GM19239 (cell line): ENCODE measurements at places on chromosomes 7 and 10.

DNA sequence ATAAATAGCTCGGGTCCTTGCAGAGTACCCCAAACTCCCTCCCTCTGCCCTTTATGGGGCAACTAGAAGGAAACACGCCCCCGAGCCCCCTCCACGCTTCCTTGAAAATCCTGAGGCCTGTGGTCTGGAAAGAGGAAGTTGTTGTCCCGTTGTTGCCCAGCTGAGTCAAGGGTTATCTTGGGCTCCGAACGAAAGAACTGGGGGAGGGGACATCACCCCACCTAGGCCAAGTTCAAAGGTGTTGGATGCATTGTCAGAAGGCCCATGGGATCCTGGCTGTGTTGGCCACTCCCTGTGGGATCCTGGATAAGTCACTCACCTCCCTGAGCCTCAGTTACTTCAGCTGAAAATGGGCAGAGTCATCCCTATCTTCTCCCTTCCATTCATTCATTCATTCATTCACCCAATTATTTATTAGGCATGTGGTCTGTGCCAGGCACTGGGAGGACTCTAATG is at the start of gene CCL24:
Gene CCL24, minus strand, starts transcription at position 26 of the 456 bp plus-strand sequence. CDS start 91 bp downstream, outside the sequence.
- no peak for DNase-seq

DNA sequence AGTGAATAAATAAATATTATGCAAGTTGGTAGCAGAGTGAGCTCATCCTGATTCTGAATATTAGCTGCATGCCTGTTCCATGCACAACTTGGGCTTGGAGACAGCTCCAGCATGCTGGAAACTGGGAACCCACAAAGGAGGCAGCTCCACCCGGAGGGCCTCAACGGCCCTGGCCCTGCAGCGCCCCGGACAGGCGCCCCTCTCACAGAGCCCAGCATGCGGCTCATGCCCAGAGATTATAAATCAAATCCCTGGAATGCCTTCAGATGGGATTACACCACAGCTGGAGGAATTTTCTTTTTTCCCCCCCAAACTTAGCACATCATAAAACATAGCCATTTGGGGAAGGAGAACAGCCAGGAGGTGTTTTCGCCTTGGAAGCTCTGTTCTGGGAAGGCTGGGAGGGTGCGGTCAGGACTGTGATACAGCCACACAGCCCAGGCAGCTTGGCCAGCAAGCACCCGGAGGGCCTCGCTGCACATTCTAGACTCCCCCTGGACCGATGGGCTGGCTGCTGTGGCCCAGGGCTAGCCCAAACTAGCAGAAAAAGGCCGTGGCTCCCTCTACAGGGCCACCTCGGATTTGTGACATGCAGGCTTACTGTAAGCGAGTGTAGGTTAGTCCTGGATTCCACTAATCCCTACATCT is 102.4 kb downstream of the PTPN20 start:
- DNase-seq = no peak

- DNase-seq = no peak
Measured at GRCh38 chr7:106731646-106732444, 70.9 kb upstream of the CCDC71L start.

DNA sequence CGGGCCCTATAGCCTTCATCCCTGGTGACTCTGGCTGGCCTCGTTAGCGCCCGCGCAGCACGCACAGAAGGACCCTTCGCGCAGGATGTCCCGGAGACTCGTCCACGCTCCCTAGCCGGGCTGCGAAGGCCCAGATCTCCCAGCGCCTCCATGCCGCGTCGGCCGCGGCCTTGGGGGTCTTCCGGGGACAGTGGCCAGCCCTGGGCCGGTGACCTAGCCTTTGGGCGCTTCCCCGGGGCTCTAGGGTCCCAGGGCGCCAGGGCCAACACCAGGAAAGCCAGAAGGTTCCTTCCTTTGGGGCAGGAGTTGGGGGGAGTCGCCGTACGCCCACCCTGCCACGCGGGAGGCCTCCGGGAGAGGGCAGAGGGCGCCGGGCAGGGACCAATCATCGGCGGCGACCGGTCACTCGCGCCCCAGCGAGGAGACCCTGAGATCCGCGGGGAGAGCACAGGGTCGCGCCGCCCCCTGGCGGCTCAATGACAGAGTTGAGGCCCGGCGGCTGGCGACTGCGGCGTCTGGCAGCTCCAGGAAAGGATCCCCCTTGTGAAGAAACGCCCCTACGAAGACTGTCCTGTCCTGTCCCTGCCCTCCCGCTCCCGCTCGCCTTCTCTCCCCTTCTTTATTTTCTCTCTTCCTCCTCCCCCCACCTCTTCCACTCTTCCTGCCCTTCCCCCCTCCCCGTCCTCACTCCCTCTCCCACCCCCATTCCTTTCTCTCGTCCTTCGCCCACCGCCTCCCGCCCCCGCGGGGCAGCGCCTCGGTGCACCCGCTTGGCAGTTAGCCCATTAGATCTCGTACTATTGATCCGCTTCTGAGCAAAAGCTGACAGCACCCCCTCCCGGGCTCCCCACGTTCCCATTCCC is 62.3 kb upstream of the LBX1 start:
- DNase-seq = peak; percentile 80

DNA sequence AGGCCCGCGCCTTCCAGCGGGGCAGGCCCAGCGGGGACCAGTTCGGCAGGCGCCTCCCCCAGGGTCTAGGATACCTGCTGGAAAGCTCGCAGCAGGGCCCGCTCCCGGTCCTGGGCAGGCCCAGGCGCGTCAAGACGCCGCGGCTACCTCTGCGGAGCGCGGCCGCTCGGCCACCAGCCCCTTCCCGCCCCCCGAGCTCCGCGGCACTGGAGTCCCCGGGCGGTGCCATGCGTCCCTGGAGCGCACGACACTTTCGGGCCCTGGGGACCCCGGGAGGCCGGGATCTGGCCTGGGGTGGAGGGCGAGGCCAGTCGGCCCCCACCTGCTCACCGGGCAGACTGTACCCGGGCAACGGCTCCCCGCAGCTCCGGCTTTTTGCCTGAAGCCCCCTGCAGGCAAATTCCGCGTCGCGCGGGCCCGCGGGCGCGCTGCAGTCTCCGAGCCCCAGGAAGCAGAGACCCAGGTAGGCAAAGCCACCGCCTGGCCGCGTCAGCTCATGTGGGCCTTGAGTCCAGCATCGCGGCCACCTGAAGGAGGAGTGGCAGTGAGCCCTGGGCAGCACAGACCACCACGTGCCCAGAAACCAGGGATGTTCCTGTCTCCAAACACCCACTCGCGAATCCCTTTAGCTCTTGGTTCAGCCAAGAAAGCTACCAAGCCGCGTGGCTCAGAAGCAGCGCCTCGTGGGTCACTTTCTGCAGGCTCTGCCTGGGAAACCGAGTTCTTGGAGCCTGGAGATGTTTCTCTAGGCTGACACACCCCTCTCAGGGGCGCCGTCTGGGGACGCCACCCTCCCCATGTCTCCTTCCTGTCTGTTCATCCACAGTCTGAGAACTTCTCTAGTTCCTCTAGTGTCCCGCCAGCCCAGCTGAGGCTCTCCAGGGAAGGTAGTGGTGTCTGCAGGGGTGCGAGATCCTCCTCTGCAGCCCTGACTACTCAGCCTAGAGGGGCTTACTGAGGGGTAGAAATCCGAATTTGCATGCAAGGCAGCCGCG is 46.1 kb upstream of the APBB1IP start:
- DNase-seq = no peak

DNA sequence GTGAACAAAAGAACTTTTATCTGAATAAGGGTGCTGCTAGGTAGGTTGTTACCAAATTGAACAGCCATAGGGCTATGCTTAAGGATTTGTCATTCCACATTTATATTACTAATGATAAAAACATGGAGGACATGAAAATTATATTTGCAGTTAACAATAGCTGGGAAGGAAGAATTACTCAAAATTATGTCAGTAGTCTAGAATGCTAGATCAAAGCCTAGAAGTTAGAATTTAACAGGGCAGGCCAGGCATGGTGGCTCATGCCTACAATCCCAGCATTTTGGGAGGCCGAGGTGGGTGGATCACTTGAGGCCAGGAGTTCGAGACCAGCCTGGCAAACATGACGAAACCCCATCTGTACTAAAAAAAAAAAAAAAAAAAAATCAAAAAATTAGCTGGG is 9.4 kb downstream of the STK17A start:
- DNase-seq = no peak

DNA sequence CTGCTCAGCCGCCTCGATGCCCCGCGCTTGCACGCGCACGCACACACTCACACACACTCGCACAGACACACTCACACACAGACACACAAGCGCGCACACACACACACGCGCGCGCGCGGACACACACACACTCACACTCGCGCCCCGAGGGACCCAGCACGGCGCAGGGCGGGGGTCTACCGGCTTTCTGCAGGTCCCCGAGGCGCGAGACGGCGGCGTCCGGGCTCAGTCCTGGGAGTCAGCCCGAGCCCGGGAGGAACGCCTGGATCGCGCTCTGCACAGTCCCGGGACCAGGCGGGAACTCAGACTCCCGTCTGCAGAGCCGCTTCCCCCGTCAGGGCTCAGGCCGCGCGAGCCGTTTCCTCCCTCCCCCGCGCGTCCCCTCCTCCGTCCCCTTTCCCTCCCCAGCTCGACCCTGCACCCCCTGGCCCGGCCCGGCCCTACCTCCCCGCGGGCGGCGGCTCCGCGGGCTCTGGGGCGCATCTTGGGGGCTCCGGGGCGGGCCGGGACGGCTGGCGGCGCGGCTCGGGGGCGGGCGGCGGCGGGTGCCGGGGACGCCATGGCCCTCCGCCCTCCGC is 464 bp downstream of the DENND2A start:
- DNase-seq = no peak

DNA sequence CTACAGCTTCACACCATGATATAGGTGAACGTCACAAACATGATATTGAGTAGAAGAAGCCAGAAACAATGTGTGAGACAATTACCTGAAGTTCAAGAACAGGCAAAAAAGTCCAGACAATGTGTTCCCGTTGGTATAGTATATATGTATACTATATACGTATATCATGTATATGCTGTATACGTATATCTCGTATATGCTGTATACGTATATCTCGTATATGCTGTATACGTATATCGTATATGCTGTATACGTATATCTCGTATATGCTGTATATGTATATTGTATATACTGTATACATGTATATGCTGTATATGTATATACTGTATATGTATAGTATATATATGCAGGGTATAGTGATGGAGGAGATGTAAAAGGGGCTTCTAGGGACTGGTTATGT is 10.8 kb downstream of the ZSCAN25 start:
- DNase-seq = no peak

GRCh38 chr7:20395511-20395910 is 64.8 kb downstream of the ITGB8 start:
- DNase-seq = no peak

DNA sequence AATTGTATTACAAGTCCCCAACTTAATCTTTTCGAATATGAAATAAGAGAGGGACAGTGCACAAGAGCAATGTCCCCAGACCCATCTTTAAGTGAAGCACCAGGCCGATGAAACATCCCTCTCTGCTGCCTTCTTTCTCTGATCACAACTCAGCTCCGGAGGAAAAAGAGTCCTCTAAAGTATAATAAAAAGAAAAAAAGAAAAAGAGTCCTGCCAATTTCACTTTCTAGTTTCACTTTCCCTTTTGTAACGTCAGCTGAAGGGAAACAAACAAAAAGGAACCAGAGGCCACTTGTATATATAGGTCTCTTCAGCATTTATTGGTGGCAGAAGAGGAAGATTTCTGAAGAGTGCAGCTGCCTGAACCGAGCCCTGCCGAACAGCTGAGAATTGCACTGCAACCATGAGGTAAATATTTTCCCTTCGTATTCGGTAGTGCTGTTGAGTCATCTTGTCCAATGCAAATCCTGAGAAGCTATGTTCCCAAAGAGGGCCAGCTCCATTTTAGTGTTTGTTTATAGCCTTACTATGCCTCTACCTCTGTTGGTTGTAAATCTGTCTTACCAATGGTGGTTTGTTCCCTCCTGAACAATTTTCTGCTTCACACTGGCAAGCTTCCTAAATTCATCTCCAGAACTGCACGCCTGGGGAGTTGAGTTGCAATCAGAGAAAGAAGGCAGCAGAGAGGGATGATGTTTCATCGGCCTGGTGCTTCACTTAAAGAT is at the start of gene IFIT2:
Gene IFIT2, plus strand, starts transcription at position 326 of the 725 bp plus-strand sequence. Its CDS starts 78 bp downstream, at position 404.
- DNase-seq = peak; percentile 33

DNA sequence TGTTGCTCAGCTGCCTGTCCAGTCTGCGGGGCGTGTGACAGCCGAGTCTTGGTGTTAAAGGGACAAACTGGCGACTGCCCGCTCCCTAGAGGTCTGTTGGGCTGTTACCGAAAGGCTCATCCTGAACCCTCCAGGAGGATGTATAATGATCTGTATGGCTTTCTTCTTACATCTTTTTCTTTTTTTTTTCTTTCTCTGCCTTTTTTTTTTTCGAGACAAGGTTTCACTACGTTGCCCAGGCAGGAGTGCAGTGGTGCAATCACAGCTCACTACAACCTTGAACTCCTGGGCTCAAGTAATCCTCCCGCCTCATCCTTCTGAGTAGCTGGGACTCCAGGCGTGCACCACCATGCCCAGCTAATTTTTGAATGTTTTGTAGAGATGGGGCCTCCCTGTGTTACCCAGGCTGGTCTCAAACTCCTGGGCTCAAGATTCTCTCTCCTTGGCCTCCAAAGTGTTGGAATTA is 857 bp downstream of the INTS15 start:
- no peak for DNase-seq

GRCh38 chr7:155992974-155993373 is 180.7 kb upstream of the SHH start:
- DNase-seq = no peak

DNA sequence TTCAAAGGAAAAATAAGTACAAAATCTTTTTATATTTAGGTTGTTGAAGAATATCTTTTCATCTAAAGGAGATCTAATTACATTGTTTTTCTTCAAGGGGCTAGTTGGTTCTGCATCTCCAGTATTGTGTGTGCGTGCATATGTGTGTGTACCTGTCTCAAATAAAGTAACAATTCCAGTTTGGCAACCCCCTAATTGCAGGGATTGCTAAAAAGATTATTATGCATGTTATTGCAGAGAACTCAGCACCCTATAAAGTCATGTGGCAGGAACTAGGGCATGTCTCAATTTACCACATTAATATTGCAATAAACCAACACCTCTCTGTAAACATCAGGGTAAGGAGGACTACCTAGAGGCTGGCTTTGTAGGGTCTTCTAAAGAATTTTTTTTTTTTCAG is 37.0 kb downstream of the MRPS33 start:
- no peak for DNase-seq

DNA sequence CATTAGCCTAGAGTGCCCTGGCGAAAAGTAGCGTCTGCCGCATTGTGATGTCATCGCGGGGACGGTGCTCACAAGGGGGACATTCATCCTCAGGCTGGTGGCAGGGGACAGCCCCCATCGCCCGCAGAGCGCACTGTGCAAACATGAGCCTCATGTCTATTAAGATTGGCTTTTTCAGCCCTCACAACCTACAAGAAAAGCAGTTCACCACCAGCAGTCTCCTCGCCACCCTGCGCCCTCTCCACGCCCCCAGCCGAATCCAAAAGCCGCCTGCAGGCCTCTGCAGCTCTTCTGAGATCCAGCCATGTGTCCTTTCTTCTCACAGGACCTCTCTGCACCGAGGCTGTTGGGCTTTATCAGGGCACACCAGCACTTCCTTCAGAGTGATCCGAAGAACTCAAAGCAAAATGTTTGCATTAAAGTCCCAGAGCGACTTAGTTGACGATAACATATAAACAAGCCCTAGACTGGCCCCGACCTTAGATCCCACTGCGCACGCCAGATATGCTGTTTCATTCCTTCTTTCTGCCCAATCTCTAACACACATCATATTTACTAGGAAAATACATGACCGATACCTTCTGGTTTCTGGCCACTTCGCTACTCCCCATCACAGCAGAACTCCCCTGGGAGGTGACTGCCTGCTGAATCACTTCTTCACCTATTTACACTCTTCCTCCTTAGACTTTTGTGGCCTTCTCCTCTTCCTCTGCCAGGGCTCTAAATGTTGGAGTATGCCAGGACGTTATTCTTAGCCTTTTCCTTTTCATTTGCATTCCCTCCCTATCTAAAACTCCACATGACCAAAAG is 206.0 kb upstream of the SH2B2 start:
- no peak for DNase-seq

- no peak for DNase-seq
Measured at GRCh38 chr7:142793156-142793555, 22.4 kb downstream of the PRSS2 start.

- DNase-seq = no peak
Measured at GRCh38 chr10:84551437-84552120, 223.2 kb downstream of the CCSER2 start.
